Activated CD4-positive, alpha-beta T cell treated with anti-CD3 and anti-CD28 coated beads, Interleukin-2, amount 10 ng/mL, durations not matched to agents 24 days and 14 days (primary cell): ENCODE measurements at places on chromosomes 16 and 17.
A peak's percentile ranks its signal among the peaks of the same experiment; 100 is the strongest.

- DNase-seq, result no peak
Observed at GRCh38 chr17:82948081-82948511, 108.3 kb upstream of the ZNF750 start.

DNA sequence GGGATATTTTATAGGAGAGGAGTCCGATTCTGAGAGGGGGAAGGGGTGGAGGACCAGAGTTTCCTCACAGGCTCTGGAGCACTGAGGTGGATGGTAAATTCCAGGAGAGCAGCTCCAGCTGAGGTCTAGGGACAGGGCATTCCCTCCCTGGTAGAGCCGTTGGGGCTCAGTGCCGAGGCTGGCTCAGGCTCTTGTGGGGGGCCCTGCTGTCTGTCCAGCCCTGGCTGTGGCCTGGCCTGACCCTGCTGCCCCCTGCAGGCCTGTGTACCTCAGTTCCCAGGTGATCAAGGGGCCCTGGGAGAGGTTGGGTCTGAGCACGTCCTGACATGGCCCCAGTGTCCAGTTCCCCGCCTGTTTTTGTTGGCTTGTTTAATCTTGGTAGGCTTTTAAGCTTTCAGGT, 16.8 kb downstream of the ZNF750 start:
- no peak for DNase-seq

- no peak for DNase-seq
Observed at GRCh38 chr17:45256114-45256966, 5.6 kb downstream of the SPATA32 start.

DNA sequence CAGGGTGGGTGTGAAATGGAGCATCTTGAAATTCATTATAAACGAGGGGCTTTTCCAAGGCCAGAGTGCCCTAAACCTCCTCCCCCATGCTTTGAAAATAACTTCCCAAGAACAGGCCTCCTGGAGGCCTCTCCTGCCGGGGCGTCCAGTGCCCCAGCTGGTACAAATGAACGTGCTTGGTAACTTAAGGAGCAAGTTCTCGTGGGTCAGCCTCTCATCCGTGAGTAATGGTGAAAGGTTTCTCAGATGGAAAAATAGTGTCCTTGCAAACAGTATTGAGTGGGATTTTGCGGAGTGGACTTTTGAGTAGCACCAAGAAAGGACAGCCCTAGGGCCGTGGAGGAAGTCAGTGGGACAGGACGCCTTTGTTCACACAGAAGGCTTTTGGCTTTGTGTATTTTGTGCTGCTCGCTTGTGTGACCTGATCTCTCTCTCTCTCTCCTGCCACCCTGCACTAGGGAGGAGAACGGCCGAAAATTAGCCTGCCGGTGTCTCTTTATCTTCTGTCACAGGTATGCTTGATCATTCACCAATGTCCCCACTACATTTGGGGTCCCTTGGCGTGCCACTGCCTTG, 34.6 kb downstream of the CLEC16A start:
- no peak for DNase-seq

GRCh38 chr16:75687361-75687760, 10.6 kb upstream of the CPHXL2 start:
- no peak for DNase-seq

- DNase-seq, result no peak
Observed at GRCh38 chr16:64627288-64627687, 494.6 kb downstream of the CDH11 start.

DNA sequence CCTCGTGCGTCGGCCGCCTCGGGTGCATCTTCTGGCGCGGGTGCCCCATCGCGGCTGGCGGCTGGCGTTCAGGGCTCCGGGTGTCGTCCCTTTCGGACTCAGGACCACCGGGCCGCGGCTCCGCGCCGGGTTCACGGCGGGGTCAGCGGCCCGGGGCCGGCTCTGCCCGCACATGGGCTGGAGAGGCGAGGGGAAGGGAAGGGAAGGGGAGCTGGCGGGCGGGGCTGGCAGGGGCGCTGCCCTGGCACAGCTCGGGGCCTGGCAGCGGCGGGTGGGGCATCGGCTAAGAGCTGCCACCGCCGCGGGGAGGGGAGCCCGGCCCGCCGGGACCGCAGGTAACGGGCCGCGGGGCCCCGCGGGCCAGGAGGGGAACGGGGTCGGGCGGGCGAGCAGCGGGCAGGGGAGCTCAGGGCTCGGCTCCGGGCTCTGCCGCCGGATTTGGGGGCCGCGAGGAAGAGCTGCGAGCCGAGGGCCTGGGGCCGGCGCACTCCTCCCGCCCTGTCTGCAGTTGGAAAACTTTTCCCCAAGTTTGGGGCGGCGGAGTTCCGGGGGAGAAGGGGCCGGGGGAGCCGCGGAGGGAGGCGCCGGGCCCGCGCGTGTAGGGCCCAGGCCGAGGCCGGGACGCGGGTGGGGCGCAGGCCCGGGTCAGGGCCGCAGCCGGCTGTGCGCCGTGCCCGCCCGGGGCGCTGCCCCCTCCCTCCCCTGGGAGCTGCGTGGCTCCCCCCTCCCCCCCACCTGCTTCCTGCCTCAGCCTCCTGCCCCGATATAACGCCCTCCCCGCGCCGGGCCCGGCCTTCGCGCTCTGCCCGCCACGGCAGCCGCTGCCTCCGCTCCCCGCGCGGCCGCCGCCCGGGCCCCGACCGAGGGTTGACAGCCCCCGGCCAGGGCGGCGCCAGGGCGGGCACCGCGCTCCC, 646 bp downstream of the HIC1 start:
- peak; percentile 89 for DNase-seq

GRCh38 chr16:75532142-75532765, 3.7 kb downstream of the CHST5 start:
- DNase-seq, result no peak

DNA sequence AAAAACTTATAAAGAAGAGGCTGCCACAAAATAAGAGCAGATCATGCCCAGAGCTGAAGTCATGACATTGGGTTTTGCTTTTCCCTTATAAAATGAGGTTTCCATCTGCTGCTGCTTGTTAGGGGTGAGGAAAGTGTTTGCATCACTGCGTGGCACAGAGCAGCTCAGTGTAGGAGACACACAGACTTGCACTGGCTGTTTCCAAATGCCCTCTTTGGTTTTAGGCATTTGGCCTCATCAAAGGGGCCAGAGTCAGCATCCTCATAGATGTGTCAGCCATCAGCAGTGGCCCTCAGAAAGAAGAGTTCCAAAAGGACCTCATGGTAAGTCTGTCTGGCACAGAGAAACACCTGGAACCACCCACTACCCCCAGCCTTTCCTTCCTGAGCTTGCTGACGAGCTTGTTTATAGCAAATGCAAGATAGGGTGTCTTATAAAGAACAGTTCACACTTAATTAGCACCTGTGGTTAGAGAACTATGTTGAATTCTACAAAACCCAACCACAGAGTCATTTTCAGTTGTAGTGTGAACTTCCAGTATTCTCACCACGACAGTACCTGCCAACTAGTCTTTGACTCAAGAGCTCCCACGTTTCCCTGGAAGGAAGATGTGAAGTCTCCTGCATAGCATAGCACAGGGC, 17.0 kb downstream of the VWA3A start:
- DNase-seq, result no peak

GRCh38 chr16:49567950-49568349, 194.3 kb downstream of the C16orf78 start:
- DNase-seq, result no peak

DNA sequence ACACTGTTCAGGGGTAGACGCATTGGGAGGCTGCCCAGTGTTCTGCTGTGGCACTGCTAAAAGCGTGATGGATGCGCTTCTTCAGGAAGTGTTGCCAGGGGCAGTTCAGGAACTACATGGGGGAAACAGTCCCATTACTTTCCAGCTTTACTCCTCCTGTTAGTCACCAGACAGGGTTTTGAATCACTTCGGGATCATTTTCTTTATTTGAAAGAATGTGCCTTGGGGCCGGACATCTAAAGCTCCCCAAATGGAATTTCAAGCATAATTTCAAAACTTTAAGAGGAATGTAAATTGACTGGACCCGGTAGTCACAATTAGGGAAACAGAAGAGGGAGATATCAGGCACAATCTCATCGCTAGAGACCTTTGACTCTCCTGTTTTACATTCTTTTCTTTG, 1.3 kb upstream of the KRTAP2-1 start:
- no peak for DNase-seq

DNA sequence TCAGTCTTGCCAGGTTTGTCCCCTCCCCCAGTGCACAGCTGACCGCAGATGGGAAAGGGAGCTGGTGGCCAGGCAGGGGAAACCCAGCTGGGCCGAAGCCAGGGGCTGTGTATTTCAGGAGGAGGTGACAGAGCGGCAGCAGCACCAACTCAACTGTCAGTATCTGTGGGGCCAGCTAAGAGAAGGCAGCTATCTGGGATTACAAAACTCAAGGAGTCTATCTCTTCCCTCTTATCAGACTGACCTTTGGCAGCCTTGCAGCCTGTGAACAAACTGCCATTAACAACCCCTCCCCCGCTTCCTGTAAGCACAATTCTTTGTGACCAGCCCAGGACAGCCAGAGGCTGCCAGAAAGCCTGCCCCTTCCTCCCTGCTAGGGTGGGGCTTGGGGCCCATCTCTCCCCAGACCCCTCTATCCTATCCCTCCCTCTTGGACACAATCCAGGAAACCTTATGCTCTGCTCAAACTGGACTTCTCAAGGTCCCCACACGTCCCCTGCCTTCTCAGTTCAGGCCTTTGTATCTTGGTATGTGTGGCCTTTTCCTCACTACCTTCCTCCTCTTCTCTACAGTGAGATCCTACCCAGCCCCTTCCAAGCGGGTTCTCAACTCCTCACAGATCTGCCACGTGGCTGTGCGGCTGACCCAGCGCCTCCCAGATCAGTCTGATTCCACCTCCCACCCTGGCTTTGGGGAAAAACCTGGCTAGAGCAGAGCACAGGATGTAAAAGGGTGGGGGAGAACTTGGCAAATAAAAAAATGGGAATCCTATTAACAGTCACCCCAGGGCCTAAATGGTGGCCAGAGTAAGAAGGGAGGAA, 10.5 kb downstream of the ST3GAL2 start:
- DNase-seq, result peak; percentile 83

DNA sequence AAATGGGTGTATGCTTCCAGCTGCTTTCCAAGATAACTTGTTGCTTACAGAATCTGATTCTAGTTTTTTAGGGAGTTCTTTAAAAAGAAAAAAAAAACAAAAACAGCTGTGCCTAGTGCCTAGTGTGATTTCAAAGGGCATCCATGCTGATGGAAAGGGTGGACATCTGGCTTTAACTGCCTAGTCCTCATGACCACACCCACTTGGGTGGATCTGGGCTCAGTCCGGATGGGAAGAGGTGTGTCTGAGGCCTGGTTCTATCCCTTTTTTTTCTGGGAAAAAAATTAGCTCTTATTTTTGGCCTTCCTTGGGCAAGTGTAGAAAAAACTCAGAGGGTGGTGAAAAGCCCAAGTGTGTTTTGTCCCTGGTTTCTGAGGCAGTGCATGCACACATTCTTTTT, 132.3 kb upstream of the CDH11 start:
- no peak for DNase-seq

GRCh38 chr17:17351901-17352781, 49.0 kb downstream of the NT5M start:
- DNase-seq, result no peak

DNA sequence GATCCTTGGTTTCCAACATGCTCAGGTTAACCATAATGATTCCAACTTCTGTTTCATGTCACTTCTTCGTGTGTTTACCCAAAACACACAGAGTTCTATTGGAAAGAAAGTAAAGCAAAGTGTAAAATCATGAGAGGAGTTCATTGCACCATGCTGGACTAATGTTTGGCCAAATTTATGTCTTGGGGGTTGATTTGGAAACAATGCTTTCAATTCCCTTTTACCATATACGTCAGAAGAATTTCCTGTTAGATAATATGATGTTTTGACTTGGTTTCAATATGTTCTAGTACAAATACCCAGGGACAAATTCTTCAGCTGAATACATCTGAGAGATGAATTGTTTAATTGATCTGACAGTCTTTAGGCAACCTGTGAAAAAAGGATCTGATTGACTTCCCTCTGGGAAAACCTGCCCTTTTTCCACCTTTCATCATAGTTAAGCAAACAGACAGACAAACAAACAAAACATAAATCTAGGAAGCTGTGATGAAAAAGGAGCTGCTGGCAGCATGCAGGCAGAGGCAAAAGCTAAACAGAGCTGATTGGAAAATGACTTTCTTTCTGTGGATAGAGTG, 26.0 kb upstream of the MPHOSPH6 start:
- no peak for DNase-seq

DNA sequence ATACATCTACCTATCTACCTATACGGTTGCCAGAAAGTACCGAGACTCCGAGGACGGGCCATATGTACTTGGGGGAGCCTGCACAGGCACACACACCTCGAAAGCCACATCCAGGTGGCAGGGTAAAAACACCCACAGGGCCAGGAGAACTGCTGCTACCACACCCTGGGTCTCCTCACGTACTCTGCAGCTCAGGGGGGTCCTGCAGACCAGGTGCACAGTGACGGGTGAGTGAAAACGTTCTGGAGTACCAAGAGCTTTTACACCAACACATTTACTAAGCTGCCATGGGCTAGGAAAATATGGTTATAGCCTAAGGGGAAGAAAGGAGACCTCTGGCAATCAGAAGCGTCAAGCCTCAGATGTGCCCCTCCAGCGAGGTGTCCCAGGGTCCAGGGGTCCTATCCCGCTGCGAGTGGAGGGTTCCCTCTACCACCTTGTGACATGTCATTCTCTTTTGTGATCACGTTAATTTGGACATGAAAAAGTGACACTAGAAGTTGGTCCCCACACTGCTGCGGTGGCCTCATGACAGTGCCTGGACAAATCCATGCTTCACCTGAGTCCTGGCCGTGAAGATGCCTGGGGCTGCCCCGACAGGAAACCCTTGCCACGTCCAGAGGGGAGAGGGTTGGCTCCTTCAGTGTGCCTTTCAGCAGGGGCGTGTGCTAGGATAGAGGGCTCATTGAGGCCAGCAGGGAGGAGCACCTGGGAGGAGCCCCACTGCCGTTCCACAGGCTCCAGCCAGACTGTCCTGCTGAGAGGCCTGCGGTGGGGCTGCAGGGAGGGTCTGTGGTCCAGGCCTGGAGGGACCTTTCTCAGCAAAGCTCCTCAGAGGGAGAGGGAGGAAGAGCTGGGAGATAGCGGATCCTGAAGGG, 1.8 kb downstream of the CANT1 start:
- no peak for DNase-seq

DNA sequence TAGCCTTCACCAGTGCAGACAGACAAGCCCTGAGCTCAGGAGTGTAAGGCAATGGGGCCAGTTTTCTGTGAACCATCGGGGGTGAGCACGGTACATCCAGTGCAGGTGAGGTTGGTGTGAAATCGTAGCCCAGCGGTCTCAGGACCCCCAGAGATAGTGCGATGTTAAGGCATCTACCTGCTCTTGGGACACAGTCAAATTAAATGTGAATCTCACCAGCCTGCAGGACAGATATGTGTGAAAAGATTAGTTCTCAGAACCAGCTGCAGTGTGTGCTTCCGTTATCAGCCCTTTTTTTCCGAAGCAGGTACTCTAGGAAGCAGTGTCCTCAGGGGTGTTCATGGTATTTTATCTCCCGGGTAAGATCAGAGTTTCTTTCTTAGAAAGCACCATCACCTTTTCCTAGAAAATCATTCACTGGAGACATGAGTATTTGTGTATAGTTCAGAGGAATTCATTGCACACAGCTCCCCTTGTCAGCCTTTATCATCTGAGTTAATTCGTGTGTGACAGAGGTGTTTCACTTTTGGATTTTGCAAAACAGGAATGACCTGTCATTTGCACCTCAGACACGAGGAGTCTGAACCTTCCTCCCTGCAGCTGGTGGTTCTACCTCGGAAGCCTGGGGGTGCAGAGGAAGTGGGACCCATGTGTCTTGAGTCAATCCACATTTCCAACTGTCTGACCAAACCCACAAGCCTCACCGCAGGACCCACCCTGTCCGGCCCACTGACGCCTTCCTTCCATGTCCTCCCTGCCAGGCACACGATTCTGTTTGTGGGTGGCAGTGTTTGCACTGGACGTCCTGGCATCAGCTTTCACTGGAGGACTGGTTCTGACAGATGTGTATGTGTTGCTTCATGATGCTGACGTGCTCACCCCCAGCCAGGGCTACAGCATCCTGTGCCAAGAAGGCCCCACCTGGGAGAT, 107.8 kb downstream of the CLEC16A start:
- peak; percentile 93 for DNase-seq
